ENCODE measurements at places on chromosomes 16 and 17.

DNA sequence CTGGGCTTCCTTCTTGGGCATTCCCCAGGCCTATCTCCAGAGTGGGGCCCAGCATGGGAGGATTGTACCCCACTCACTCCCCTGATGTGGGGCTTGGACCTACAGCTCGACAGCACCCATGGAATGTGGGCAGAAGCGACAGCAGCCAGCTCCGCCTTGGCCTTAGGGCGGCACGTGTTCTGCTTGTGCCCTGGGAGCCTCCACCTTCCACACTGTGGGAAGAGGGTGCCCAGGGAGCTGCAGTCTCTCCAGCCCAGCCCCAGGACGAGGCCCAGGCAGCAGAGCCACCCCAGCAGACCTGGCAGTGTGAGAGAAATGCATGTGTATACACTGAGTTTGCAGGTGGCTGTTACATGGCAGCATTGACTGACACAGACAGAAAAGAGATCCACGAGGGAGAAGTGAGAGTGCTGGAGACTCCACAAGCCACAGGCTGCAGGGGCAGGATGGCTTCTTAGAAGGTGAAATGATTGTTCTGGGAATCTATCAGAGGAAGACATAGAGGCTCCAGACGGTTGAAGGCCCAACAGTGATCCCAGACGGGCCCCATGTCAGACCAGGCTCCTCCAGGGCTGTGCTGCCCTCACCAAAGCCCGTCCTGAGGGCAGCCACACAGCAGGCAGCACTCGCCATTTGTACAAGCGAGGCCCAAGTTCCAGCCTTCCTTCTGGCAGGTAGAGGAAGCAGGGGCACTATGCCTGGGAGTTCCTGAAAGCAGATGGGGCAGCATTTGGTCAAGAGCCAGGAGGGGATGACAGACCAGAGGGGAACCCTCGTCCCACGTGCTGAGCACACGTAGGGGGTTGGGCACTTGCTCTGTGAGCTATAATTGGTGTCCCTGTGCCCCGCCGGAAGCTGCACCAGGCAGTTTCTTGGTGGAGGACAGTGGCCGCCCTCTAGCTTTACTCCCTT lies 2.8 kb upstream of the DNASE1 start:
- DNase-seq = no peak

DNA sequence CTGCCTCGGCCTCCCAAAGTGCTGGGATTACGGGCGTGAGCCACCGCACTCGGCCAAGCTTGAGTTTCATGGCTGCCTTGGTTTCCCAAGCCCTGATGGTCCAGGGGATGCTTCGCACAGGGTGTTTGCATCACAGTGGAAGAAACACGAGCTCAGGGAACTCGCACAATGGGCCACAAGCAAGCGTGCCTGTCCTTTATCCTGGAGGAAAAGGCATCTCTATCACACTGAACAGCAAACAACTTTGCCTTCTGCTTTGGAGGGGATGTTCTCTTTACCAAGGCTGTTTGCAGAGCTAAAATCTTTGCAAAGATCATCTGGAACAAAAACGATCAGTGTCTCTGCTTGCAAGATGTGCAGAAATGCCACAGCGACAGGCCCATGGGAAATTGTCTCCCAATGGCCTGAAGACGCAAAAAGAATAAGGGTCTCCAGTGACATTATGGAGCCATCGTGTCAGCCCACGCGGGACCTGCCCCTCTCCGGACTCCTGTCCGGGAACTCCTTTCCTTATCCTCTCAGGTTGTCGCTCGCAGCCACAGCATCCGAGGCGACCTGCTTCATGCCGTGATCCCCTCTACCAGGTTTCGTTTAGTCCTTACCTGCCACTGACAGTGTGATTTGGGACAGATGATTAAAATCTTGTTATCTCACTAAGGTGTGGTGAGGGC lies 44.1 kb upstream of the CBFA2T3 start:
- DNase-seq = no peak

GRCh38 chr17:78387977-78388941 lies 9.8 kb downstream of the PGS1 start:
- peak; percentile 66 for DNase-seq

- no peak for DNase-seq
Measured at GRCh38 chr17:81513753-81514488, 1.3 kb upstream of the ACTG1 start.

DNA sequence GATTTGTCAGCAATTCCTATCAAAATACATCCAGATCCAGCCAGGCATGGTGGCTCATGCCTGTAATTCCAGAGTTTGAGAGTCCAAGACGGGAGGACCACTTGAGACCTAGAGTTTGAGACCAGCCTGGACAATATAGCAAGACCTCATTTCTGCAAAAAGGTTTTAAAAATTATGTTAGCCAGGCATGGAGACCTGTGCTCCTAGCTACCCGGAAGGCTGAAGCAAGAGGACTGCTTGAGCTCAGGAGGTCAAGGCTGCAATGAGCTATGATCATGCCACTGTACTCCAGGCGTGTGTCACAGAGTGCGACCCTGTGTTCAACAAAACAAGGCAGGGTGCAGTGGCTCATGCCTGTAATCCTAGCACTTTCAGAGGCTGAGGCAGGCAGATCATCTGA lies 215.2 kb downstream of the CPPED1 start:
- DNase-seq = no peak

- DNase-seq = no peak
Measured at GRCh38 chr16:88461331-88462269, 8.5 kb downstream of the ZFPM1 start.

- no peak for DNase-seq
Measured at GRCh38 chr17:38543403-38544174, 62.2 kb downstream of the SRCIN1 start.

DNA sequence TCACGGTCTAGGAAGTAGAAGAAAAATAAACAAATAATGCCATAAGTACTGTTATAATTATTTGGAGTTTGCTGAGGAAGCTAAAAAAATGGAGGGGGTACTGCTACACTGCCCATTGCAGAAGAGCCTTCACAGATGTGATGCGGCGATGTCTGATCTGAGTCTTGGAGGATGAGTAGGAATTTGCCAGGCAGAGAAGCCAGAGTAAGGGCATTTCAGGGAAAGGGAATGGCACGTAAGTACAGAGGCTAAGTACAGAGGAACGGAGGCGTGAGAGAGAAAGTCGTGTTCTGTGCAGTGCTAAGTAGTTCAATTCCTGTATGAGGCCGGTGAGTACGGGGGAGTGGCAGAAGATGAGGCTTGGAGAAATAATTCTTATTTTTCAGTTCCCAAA lies 741 bp upstream of the GRB2 start:
- DNase-seq = no peak

GRCh38 chr17:66175892-66176291 lies 16.0 kb downstream of the CEP112 start:
- no peak for DNase-seq

DNA sequence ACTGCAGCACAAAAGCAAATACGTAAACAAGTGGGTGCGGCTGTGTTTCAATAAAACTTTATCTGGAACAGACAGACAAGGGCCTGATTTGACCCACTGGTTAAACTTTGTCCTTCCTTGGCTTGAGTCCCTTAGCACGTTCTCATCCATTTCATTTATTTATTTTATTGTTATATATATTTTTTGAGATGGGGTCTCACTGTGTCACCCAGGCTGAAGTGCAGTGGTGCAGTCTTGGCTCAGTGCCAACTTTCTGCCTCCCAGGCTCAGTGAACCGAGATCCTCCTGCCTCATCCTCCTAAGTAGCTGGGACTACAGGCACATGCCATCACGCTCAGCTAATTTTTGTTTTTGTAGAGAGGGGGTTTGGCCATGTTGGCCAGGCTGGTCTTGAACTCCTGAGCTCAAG lies 64.3 kb downstream of the MYH11 start:
- DNase-seq = no peak

DNA sequence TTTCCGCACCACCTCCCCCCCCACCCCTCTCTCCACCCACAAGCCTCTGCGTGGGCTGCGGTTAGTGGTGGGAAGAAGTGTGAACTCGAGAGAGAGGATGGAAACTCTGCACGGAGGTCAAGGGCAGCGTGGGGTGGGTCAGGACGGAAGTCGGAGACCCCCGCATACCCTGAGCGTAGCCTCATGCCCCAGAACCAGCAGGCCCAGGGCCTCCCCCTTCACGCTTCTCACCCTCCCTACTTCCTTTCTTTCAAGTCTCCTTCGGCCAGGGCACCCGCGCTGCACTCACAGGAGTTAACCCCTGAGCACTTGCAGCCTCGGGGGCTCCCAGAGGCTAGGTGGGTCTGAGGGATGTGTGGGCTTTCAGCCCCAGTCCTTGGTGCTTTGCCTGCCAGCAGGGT lies 9.2 kb downstream of the TBKBP1 start:
- DNase-seq = no peak

GRCh38 chr16:24214992-24215391 lies 41.1 kb upstream of the CACNG3 start:
- no peak for DNase-seq

DNA sequence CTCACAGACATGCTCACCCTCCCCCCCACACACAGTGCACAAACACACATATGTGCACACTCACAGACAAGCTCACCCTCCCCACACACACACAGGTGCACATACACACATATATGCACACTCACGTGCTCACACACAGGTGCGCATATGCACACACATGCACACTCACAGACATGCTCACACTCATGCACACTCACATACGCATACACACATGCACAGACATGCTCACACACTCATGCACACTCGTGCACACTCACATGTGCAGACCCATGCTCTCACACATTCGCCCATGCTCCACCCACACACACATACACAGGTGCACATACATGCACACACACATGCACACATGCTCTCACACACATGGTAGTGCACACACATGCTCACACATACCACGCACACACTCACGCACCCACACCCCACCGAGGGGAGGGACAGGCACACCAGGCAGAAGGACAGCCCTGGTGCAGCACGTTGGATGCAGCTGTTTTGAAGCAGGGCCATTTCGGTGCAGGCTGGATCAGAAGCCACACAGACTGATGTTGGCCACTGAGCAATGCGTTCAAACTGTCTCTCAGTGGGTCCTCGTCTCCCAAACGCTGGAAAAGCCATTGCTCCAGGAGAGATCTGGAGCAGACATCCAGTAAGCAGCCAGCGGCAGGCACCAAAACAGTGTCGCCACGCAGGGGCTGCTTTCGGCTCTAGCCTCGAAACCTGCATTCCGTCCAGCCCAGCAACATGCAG lies 86.2 kb upstream of the ZNF469 start:
- no peak for DNase-seq

GRCh38 chr17:69060822-69061221 lies at the start of gene ABCA9:
TSS of gene ABCA9 (minus strand) at chr17:69060927. CDS start at chr17:69051126, 9,801 bp downstream.
- no peak for DNase-seq

DNA sequence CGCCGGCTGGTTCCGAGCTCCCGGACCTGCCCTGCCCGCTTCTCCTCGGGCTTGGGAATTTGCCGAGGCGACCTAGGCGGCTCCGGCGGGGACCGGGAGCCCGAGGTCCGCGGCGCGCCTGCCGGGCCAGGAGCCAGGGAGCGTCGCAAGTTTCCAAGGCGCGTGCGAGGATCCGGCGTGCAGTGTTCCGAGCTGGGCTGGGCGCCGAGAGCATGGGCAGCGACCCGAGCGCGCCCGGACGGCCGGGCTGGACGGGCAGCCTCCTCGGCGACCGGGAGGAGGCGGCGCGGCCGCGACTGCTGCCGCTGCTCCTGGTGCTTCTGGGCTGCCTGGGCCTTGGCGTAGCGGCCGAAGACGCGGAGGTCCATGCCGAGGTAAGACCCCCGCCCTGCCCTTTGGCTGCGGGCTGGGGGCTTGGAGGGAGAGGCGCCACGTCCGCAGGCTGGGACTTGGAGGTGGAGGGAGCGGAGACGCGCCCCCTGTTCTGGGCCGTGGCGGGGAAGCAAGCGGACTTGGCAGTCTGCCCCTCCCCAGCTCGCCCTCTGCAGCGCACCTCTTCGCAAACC lies 668 bp downstream of the MMP15 start:
- DNase-seq = no peak
